ENCODE measurements at places on chromosomes 16 and 17. TPM values are rescaled to one million over a fixed set of nuclear protein-coding genes. Genes with fewer than 3 reads are reported as not detected.

Gene TPSD1
- not detected for total RNA-seq

Gene COG4
- total RNA-seq, result 36.1 TPM

Gene ZNF287
- 9.5 TPM for total RNA-seq

Gene FBXO39
- 0.20 TPM for total RNA-seq

Gene SULT1A2
- total RNA-seq, result 0.39 TPM

Gene ADAMTS18
- total RNA-seq, result not detected

Gene CDC42EP4
- total RNA-seq, result 103 TPM

Gene DNAH9
- not detected for total RNA-seq

Gene ZKSCAN2
- 5.4 TPM for total RNA-seq

Gene ORAI3
- total RNA-seq, result 18.4 TPM

Gene HNF1B
- total RNA-seq, result not detected

Gene TMEM88
- 38.5 TPM for total RNA-seq

Gene SLC38A8
- total RNA-seq, result 0.29 TPM

Gene FNDC8
- not detected for total RNA-seq

Gene MYH2
- total RNA-seq, result 0.07 TPM

Gene KRT33B
- not detected for total RNA-seq

Gene RGS11
- 13.0 TPM for total RNA-seq

Gene ADAD2
- total RNA-seq, result not detected

Gene MYH1
- total RNA-seq, result 0.04 TPM

Gene DNAI2
- not detected for total RNA-seq

Gene HS3ST3B1
- total RNA-seq, result 3.9 TPM

Gene KRTAP3-2
- not detected for total RNA-seq
